ENCODE measurements at places on chromosomes 7 and 10.

DNA sequence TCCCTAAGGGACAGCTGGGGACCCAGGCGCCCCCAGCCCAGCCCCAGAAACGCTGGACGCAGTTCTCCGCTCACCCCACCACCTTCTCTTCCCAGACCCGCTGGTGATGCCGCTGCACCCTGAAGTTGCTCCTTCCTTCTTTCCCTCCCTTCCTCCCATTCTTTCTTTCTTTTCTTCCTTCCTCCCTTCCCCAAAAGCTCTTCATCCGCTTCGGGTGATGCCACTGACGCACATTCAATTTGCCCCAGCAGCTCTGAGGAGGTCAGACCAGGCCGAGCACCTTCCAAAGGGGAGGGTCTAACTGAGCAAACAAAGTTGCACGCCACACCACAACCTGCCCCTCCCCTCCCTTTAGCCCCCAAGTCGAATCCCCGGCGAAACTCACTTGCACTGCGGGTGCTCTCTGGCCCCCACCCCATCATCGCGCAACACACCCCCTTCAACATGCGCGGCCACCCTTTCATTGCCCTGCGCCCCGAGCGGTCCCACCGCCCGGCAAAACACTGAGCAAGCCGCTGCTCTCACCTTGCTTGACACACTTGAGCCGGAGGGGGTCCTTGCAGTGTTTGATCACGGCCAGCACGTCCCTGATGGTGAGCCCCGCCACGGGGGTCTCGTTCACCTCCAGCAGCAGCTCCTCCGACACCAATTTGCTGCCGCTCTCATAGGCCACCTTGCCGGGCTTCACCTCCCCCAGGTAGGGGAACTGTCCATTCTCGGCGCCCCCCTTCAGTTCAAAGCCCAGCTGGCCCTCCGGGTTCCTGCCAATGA, 787 bp downstream of the MAGI2 start:
- peak; percentile 44 for DNase-seq

DNA sequence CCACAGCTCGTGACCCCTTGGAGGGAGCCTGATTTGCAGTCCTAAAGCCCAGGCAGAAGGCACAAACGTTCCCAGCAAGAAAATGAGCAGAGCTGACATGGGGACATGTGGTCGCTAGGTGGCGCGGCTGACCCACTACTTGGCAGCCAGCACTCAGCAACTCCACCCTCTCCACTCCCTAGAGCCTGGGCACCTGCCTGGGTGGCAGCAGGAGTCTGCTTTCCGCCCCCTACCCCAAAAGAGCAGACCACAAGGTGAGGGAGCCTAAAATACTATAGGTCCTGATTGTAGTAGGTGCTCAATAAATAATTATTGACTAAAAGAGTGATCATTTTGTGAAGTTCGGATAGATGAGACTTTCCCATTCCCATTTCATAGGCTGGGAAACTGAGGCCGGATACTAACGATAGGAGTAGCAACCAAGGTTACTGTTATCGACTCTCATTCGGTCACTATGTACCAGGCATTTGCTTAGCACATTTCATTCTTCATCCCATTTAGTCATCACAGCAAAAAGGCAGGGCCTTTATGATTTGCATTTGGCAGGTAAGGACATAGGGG, 57.4 kb downstream of the NEUROG3 start:
- no peak for DNase-seq

- no peak for DNase-seq
These were observed 27.2 kb upstream of the WNT16 start for GRCh38 chr7:121301446-121302213.

- peak; percentile 87 for DNase-seq
These were observed 31.6 kb downstream of the IL15RA start for GRCh38 chr10:5945561-5946418.

DNA sequence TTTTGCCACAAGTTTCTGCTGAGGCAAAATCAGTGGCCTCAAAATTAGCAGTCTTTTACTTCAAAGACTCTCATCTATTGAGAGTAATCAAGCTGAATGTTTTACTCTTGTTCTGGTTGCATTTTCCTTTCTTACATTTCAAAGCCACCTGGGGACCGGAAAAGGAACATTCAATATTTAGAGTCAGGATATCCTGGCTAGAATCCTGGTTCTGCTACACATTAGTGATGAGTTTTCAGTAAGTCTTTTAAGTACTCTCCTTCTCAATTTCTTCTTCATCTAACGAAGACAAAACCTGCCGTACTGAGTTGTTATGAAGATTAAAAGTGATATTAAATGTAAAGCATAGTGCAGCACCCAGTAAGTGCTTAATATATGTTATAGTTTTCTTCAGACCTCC, 52.5 kb downstream of the LAMB4 start:
- DNase-seq = no peak

DNA sequence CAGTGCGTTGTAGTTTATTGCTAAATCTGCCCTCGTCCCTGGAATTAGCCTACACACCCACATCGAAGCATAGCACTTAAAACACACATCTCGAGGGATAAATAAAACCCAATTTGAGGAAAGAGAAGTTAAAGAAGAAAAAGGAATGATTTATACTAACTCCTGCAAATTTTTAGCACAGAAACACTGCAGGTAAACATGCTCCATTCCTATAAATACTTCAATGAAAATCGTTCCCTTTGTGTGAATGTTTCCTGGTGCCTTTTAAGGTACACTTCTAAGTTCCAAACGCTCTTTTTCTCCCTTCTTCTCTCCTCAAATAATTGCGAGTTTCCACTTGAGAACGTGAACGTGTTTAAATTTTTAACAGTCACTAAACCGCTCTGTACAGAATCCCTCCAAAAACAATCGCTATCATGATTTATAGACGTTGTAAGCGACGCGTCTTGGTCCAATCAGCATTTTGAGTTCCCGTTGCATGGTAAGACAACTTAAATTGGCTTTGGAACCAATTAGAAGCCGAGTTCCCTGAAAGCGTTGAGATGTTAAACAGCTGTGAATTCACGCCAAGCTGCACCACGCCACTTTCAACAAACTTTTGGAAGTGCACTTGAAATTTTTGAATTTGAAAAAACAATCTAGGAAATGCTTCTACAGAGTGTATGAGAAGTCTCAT, 12.5 kb upstream of the EBLN1 start:
- DNase-seq = peak; percentile 37

DNA sequence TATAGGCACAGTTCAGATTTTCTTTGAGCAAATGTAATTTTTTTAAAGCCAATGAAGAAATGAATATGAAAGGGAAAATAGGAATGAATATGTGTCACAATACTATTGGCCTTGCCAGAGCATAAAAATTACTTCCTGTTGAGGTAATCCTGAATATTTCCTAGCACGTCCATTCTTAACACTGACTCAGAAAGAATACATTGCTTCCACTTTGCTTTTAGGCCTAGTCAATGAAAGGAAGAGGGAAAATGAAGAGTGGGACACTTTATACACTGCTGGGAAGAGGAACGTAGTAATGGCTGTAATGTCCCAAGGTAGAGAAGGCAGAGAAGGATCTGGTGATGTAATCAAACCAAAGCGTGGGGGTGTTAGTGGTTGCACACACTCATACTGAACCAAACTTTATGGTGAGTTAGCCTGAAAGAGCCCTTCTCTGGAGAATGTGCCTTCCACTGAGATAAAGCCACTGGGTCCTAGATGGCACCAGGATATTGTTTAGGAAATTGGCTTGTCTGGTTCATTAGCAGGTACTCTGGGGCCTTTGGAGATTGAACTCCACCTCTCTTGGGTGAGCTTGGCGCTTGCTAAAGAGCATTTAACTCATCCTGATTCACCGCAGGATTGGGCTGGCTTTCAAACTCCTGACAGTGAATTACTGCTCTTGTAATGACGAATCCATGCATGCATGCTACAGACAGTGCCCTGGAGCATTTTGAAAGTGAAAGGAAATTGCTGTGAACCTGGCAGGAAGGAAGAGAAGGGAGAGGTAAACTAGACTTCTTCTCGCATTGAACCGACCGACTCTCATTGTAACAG, 254.9 kb downstream of the KIAA1217 start:
- no peak for DNase-seq

- no peak for DNase-seq
These were observed 24.8 kb upstream of the PLPP4 start for GRCh38 chr10:120432209-120432608.

DNA sequence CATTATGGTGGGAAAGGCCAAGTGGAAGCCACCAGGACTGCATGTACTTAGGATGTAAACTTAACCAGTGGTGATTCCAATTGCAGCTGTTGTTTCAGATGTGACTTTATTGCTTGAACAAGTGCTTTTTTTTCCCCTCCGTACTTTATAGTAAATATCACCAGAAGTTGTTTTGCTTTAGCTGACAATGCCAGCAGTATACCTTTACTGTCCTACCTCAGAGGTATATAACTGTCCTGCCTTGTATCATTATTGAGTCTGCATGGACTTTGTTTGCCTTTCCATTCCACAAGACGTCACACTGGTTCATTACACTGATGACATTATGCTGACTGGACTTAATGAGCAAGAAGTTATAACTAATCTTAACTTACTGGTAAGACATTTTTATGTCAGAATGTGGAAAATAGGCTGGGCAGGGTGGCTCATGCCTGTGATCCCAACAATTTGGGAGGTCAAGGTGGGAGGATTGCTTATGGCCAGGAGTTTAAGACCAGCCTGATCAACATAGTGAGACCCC, 77.1 kb upstream of the RAB18 start:
- no peak for DNase-seq

DNA sequence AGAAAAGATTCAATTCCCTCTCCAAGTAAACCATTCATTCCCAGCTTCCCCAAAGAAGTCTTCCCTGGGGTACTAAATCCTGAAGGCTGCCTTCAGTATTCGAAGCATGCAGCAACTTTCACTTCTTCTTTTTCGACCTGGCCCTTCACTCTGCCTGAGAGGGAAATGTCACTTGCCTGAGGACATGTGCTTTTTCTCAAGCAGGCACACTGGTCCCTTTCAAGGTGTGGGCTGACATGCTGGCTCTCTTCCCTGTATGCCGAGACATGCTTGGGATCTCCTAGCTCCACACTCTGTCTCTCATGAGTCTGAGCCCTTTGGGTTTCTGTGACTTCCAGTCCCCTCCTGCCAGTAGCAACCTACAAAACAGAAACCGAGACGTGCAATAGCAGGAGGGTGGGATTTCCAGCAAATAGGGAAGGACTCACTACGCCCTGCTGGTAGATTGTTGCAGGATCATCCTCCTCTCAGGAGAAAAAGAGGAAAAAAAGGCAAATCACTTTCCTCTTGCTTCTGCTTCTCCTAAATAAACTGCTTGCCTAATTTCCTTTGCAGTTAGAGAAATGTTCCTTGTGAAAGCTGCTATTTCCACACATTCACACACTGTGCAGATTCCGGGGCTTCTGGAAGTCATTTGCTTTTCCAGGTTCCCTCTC, 33.5 kb downstream of the FIGNL1 start:
- no peak for DNase-seq

- no peak for DNase-seq
These were observed 10.2 kb upstream of the CH25H start for GRCh38 chr10:89217057-89217990.

DNA sequence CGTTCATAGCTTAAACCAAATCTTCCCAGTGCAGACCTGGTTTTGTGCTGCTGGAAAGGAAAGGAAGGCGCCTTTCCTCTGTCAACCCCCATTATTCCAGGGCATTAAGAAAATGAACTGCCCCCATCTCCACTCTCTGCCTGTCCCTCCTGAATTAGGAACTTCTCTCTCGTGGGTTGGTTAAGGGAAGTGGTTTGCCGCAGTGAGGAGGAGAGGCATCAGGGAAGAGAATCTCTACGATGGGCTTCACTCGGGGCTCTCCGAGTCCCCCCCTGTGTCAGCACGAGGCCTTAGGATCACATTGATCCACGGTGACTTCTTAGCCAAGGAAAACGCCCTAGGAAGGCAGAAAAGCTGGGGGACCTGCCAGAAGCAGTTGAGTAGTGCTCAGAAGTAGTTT, 53.9 kb upstream of the LYZL2 start:
- DNase-seq = no peak

GRCh38 chr7:117113871-117114270, 160.6 kb downstream of the ST7 start:
- DNase-seq = peak; percentile 61

DNA sequence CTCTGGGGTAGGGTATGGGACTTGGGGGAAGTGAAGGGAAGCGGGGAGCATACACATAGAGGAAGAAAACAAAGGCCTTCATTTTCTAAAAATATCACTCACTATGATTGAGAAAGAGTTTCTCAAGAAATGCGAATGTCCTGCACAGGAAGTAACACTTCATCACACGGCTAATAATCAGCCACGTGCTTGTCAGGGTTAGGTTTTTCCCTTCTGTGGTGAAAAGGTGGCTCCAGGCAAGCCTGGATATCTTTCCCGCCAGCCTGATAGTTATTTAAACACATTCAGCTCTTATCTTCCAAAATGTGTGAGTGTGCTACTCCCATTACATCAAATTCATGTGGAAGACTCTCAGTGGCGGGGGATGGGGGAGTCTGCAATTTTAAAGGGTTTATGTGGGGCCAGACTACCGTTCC, 166.4 kb upstream of the ADO start:
- DNase-seq = no peak

- DNase-seq = no peak
These were observed 39.4 kb downstream of the PLXNA4 start for GRCh38 chr7:132536654-132537395.

GRCh38 chr7:128893251-128894100, 17.0 kb downstream of the KCP start:
- DNase-seq = peak; percentile 15

GRCh38 chr7:46368871-46369270, 447.8 kb upstream of the IGFBP3 start:
- no peak for DNase-seq

- no peak for DNase-seq
These were observed 162.2 kb upstream of the FAM3C start for GRCh38 chr7:121558288-121558687.

GRCh38 chr10:13100349-13101294, 659 bp downstream of the OPTN start:
- no peak for DNase-seq

DNA sequence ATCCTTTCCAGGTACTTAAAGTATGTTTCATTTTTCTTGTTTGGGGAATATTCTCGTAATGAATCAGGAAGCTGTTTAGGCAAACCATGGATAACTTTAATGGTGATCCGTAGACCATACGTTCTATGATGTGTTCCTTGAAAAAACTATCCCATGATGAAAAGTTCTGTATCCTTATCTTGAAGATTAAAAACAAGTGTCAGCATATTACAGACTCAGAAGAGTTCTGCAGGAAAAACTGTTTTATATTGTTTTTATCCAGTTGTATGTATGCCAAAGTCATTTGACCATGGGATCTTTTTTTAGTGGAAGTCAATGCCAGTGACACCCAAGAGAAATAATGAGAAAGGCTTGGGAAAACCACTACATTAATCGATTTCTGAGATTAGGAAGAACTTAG, 52.0 kb downstream of the DLD start:
- no peak for DNase-seq

GRCh38 chr7:29449569-29450260, 113.9 kb upstream of the PRR15 start:
- no peak for DNase-seq
